ENCODE measurements at places on chromosomes 6 and 20.

DNA sequence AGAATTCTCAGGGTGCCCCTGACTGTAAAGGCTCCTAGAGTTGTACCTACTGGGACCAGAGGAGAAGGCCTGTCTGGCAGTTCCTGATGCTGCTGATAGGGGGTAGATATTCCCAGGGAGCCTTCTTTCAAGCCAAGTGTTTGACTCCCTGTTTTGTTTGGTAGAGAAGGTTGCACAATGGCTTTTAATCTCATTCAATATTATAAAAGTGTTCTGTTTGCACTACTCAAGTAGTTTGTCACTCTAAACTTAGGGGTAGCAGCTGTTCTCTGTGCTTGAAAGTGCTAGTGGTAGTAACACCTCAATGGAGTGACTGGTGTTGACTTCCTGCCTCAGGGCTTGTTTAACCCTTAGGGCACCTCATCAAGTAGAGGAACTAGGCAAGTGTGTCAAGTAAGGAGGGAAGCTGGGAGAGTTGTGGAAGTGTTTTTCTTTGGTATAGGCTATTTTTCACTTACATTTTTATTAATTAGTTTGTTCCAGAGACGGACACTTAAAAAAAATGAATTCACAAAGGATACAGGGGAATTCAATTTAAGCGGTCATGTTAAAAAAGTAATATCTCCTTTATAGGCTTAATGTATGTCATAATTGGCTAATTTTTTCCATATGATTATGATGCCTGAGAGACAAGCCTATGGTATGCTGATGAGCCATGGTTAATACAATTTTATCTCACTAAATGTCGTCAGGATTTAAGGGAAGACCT, 38.1 kb downstream of the BICRAL start:
- DNase-seq = no peak

DNA sequence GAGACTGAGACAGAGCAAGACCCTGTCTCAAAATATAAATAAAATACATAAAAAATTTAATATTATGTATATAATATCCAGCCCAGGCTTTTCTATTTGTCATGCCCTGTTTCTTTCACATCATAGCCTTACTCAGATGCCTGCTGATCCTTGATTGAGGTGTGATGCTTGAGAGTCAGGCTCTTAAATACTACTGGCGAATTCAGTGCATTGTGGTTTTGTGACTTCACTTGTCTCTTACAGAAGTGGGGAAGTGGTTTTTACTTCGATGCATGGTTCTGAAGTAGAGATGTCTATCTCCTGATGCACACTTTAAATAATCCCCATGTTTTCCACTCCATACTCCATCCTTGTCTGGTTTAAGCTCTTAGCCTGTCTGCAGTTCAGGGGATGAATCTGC, 29.1 kb downstream of the ASXL1 start:
- no peak for DNase-seq

GRCh38 chr6:73145690-73146089, 79.6 kb downstream of the KHDC1L start:
- DNase-seq = no peak

GRCh38 chr6:124928851-124929250, 33.4 kb upstream of the RNF217 start:
- no peak for DNase-seq

- no peak for DNase-seq
These were observed 14.3 kb downstream of the EDN1 start for GRCh38 chr6:12304487-12304886.

- no peak for DNase-seq
These were observed 2.5 kb upstream of the KATNA1 start for GRCh38 chr6:149651056-149651455.

- DNase-seq = no peak
These were observed 34.9 kb downstream of the C20orf203 start for GRCh38 chr20:32638848-32639247.

DNA sequence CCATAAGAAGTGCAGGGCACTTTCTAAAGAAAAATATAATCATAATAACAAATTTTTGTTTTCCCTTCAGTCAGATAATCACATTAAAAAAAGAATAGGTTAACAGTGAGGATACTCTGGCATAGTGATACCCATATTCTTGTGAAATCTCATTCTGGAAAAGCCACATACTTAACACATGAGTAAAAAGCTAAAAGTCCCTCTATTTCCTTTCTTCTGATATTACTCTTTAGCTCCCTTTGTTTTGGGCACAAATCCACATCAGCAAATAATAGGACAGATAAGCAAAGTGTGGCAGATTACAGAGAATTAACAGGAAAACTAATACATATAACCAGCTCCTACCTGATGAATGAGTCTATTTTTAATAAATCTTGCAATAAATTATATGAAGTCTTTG, 15.8 kb downstream of the SHPRH start:
- DNase-seq = no peak

DNA sequence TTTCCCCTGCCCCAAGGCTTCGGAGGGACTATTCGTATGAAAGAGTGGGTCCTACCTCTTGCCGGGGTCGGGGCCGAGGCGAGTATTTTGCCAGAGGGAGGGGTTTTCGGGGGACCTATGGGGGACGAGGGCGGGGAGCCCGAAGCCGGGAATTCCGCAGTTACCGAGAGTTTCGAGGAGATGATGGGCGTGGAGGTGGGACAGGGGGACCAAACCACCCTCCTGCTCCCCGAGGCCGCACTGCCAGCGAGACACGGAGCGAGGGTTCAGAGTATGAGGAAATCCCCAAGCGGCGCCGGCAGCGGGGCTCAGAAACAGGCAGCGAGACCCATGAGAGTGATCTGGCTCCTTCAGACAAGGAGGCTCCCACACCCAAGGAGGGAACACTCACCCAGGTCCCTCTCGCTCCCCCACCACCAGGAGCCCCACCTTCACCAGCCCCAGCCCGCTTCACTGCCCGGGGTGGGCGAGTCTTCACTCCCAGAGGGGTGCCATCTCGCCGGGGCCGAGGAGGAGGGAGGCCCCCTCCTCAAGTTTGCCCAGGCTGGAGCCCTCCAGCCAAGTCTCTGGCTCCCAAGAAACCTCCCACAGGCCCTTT, 11.3 kb downstream of the PRRC2A start:
- DNase-seq = no peak

DNA sequence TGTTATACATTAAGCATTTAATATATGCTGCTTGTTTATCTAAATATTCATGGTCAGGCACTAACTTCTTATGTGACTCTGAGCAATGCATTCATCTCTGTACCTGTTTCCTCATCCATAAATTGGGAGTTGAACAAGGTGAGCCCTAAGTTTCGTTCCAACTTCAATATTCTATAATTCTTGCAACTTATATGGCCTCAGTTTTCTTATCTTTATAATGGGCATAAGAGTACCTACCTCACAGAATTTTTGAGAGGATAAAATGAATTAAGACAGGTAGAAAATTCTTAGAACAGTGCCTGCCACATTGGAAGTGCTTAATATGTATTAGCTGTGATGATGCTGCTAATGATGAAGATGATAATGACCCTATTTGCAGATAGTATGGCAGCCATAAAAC, 11.8 kb upstream of the HIVEP2 start:
- DNase-seq = no peak

GRCh38 chr6:4522453-4522852, 253.8 kb upstream of the CDYL start:
- no peak for DNase-seq
